ENCODE measurements at places on chromosomes 7 and 10.
A peak's percentile ranks its signal among the peaks of the same experiment; 100 is the strongest.

DNA sequence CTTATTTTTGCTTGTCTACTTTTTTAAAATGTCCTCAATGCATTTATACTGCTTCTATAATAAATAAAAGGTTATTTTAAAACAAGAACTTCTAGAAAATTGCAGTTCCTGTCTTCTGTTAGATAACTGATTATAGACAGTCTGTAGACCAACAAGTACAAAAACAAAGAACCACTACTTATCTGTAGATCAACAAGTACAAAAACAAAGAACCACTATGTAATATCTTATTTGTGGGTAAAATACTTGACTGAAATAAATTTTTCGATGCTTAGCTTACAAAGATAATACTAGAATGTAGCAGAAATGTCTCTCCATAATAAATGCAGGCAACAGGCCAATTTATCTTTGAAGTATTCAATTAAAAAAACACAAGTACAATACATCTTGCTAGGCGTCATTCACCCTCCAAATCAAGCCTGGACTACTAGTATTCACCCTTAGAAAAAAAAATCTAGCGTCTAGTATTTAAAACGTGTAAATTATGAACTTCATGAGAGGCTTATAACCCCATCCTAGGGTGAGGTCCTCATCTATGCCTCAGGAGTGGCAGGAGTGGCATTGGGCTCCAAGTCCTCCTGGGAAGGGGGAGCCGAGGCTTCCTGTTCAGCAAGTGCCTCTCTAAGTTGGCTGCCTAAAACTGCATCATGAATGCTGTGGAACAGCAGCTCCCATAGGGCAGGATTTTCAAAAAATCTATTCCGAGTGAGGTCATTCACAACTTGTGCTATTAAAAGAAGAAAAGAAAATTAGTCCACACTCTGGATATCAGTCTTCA lies 26.6 kb downstream of the PSMC2 start:
- DNase-seq: no peak

DNA sequence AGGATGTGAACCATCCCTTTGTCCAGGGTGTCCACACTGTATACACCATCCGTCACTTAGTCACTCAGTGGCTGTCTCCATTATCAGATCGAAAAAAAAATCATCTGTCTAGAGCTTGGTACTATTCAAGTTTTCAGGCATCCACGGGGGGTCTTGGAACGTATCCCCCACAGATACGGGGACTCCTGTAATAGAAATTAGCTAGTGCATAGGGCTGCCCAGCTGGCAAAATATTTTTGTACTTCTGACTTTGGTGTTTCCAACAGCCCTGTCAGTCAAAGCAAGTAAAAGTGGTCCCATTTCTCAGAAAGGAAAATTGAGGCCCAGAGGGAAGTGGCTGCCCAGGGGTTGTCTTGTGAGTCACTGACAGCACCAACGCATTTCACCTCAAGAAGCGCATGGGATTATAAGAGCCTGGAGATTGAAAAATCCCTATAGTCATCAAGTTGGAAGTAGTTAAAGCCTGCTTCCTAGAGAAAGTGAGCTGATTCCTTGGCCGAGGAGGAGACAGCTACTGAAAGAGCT lies 52.1 kb upstream of the SLC29A3 start:
- peak; percentile 41 for DNase-seq

DNA sequence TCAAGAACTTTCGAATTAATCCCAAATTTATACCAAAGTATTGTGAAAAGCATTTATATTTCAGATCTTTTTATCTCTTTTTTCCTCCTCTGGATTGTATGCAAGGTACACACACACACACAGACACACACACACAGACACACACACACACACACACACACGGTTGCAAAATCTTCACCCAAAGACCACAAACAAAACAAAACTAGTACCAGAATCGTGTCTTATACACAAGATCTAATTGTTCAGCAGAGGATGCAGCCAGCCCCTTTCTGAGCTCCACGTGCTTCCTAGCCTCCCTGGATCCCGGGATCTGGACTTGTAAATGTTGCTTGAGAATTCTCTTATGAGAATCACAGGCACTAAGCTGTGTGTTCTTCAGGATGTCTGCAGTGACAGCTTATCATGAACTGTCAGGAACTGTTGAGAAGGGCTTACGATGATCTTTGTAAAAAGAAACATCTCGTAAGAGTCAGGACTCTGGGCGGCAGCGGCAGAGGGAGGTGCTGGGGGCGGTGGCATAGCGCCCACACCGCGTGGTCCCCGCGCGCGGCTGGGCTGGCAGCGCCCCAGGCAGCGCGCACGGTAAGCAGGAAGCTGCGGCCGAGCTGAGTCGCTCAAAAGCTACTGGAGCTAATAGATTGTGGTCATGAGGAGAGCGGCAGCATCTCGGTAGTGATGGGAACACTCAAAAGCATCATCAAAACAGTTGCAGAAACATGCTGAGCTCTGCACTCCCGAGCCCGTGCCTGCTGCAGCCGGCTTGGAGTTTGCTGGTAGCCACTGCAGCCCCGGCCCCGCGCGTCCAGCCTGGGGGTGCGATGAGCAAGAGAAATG lies 277.6 kb downstream of the GATA3 start:
- DNase-seq: peak; percentile 7

- peak; percentile 16 for DNase-seq
Observed at GRCh38 chr10:14952851-14953423, 959 bp downstream of the DCLRE1C start.

DNA sequence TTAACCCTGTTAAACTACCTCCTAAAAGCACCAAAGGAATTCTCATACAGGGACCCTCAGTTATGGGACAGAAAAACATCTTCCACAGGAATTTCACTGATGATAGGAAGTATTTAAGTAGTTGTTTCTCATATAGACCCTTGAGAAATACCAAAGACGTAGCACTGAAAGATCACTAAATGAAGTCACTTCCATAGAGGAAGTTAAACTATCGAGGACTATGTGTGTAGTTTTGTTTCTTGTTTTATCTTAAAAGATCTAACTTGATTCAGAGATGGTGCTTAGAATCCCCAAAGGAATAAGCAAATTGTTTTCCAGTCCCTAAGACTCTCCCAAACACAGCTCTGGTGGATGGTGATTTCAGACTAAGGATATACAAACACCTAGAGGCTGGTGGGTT lies 94.8 kb upstream of the AFAP1L2 start:
- no peak for DNase-seq

- DNase-seq: no peak
Observed at GRCh38 chr7:21169667-21170580, 258.0 kb upstream of the SP4 start.

- DNase-seq: no peak
Observed at GRCh38 chr7:35530124-35531109, 164.5 kb downstream of the HERPUD2 start.

- DNase-seq: no peak
Observed at GRCh38 chr10:110171032-110171431, 36.4 kb upstream of the MXI1 start.

DNA sequence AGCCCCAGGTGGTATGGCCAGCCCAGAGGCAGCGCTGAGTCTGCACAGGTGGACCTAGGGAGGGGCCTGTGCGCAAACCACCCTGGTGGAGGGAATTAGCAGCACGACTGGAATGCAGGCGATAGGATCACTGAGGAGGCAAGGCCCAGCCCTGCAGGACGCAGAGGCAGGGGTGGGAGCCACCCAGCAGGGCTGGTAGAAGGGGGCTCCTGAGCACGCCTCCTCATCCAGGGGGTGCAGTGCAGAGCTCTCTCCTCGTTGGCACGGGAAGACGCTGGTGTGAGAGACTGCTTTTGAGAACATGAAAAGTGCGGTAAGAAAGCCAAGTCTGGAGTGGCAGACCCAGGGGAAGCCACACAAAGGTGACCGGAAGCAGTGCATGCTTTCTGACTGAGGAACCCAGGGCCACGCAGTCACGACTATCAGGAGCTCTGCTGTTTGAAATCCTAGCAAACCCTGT lies 6.0 kb downstream of the FXYD4 start:
- DNase-seq: no peak

- no peak for DNase-seq
Observed at GRCh38 chr7:133126422-133126821, 44.5 kb upstream of the CHCHD3 start.

GRCh38 chr7:101121991-101122932 lies 4.6 kb upstream of the SERPINE1 start:
- DNase-seq: peak; percentile 99

- no peak for DNase-seq
Observed at GRCh38 chr10:36451391-36451970, 673.9 kb upstream of the ANKRD30A start.

DNA sequence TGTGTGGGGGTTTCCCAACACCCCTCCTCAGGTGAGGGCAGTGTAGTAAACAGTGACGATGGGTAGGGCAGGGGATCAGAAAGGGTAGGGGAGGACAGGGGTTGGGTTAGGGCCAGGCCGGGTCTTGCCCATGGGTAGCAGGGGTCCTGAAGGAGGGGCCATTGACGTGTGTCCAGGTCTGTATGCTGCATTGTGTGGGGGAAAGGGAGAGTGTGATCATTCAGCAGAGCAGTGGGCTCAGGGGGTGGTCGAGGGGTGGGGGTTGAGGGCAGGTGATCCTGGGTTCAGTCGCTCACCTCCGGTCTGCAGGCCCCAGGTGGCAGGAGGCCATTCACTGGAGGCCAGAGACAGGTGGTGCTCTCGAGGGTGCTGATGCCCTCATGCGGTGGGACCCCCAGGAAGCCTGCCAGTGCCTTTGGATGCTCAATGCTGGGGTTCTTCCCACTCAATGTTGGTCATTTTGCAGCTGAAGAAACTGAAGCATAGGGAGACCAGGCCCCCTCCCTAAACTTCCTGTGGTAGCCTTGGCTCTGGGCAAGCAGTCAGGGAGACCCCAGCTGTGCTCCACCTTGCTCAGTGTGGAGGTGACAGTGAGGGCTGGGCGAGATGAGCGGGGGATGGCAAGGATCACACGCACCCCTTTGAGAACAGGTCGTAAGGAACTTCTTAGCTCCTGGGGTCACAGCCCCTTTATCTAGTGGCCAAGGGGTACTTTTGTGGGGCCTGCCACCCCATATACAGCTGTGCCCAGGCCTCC lies 48.8 kb upstream of the CAMK2B start:
- no peak for DNase-seq

- no peak for DNase-seq
Observed at GRCh38 chr7:75650681-75651080, 88.1 kb downstream of the HIP1 start.

DNA sequence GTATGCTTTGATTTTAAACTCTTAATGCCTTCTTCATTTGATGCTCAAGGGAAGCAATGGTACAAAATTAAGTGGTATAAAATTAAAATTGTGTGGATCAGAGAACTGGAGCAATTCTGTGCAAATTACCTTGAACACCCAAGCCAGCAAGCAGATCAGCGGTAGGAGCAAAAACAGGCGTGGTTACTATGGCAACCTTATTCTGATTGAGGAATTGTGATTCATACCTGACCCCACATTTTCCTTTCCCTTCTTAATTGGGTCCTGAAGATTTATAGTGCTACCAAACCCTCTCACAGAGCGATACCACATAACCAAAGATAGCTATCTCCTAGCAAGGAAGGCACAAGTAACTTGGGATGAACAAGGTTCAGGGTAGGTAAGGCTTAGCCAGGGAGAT lies 72.5 kb upstream of the FZD1 start:
- no peak for DNase-seq

- peak; percentile 93 for DNase-seq
Observed at GRCh38 chr7:73717991-73718405, 1.5 kb downstream of the STX1A start.

DNA sequence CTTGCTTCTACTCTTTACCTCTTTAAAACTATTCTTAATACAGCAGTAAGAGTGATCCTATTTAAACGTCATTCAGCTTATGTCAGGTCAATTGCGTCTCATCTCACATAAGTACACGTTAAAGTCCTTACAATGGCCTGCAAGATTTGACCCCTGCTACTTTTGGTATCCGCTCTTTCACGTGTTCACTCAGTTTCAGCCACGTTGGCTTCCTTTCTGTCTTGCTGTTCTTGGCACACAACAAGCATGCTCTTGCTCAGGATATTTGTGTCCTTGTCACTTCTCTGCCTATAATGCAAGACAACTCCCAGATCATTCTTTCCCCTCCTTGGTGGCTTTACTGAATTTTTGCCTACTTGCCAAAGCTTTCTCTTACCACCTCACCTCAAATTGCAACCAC lies 296.8 kb downstream of the PCLO start:
- no peak for DNase-seq

DNA sequence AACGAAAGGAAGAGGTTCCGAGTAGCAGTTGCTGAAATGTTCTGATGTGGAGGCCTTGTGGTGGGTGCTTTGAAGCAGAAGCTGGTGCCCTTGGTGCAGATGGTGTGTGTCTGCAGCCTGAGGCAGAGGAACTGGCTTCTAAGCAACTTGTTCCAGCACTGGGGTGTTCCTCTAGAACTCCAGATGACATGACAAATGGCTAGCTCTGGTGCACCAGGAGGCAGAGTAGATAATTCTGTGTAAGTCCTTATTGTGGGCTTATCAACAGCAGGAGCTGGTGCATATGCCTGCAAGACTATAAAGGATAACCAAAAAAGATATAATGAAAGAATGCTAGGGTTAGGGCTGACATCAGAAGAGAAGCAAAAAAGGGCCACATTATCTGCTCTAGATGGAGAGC lies 76.5 kb downstream of the ARL5B start:
- no peak for DNase-seq

DNA sequence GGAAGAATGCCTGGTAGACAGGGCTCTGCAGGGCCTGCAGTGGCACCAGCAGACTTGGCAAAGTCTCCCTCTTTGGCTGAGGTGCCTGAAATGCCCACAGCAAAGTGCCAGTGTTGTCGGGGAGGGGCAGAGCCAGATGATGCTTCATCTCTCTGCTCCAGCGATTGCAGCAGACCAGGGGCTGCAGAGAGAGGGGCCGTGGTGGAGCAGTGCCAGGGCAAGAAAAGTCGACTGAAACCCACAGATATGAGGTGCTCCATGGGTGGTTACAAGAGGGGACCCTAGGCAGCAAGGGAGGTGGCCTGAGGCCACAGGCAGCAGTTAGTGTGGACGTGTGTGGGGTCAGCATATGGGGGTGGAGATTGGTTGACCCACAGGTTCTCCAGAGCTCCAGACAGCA lies 123.5 kb upstream of the SHH start:
- no peak for DNase-seq

GRCh38 chr10:13628661-13629060 lies 41.9 kb downstream of the PRPF18 start:
- DNase-seq: no peak

- no peak for DNase-seq
Observed at GRCh38 chr10:63582690-63583089, 61.5 kb downstream of the REEP3 start.

DNA sequence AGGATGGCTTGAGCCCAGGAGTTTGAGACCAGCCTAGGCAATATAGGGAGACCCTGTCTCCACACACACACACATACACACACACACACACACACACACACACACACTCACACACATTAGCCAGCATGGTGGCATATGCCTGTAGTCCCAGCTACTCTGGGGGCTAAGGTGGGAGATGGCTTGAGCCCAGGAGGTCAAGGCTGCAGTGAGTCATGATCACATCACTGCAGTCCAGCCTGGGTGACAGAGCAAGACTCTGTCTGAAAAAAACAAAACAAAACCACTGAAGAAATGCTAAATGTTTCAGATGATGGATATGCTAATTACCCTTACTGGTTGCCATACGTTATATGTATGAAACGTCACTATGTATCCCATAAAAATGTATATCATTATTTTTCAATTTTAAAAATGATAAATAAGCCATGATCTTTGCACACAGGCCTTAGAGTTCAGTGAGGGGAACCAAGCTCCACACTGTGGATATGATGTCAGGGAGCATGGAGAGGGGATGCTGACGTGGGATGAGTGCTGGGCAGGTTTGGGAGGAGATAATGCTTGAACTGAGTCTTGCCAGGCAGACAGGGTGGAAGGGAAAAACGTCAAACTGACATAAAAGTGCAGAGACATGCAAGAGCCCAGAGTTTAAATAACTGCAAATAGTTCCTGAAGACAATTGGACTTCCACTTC lies 45.9 kb upstream of the ARHGAP12 start:
- DNase-seq: peak; percentile 53

GRCh38 chr7:39535064-39535463 lies 31.1 kb upstream of the YAE1 start:
- DNase-seq: no peak

All from IMR-90 (cell line).